ENCODE measurements at places on chromosomes 1 and 21. TPM values are rescaled to one million over a fixed set of nuclear protein-coding genes. Genes with fewer than 3 reads are reported as not detected.

GRCh38 chr1:117846674-117847425 is 82.6 kb downstream of the GDAP2 start:
- no peak for DNase-seq

GRCh38 chr1:40133839-40134238 is 27.3 kb upstream of the RLF start:
- no peak for DNase-seq

TOR1AIP2 gene
- polyA plus RNA-seq, result 8.1 TPM

NECTIN4 gene
- polyA plus RNA-seq, result 0.05 TPM

IARS2 gene
- 58.3 TPM for polyA plus RNA-seq

RAB7B gene
- polyA plus RNA-seq, result not detected

Measured in CD4-positive, CD25-positive, alpha-beta regulatory T cell (primary cell).